ENCODE measurements at places on chromosomes 11 and 22.

GRCh38 chr11:47078751-47079521 lies 97.7 kb downstream of the ARFGAP2 start:
- no peak for DNase-seq

GRCh38 chr22:25953919-25954318 lies 211.9 kb downstream of the MYO18B start:
- no peak for DNase-seq

DNA sequence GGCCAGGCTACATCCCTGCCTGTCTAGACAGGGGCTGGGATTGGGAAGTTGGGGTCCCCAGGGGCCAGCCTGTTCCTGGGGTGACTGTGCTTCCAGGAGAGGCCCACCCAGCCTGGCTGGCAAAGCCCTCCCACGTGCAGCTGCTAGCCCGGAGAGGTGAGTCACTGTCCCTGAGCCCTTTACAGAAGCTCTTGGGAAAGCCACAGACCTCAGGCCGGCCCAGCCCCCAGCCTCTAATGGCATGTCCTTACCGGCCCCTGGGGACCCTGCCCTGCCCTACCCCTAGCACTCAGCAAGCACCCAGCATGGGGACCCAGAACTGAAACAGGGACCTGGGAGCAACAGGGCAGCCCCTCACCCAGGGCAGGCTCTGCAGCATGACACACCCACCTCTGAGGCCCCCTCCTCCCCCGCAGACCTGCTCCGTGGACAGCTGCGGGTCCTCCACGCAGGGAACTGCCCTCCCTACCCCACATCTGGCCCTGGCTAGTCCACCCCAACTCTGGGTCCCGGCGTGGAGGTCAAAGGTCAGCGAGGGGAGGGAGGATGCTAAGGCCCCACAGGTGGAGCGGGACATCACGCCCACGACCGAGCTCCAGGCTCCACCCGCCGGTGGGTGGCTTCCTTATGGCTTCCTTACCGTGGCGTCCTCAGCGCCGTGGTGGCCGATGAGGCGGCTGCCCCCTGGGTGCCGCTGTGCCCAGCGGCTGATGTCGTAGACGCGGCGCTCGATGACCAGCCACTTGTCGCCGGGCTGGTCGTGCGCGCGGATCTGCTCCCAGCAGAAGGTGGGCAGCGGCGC lies 615 bp downstream of the FADS3 start:
- DNase-seq, result no peak

- no peak for DNase-seq
These were observed 6.7 kb downstream of the LRFN4 start for GRCh38 chr11:66863428-66864125.

DNA sequence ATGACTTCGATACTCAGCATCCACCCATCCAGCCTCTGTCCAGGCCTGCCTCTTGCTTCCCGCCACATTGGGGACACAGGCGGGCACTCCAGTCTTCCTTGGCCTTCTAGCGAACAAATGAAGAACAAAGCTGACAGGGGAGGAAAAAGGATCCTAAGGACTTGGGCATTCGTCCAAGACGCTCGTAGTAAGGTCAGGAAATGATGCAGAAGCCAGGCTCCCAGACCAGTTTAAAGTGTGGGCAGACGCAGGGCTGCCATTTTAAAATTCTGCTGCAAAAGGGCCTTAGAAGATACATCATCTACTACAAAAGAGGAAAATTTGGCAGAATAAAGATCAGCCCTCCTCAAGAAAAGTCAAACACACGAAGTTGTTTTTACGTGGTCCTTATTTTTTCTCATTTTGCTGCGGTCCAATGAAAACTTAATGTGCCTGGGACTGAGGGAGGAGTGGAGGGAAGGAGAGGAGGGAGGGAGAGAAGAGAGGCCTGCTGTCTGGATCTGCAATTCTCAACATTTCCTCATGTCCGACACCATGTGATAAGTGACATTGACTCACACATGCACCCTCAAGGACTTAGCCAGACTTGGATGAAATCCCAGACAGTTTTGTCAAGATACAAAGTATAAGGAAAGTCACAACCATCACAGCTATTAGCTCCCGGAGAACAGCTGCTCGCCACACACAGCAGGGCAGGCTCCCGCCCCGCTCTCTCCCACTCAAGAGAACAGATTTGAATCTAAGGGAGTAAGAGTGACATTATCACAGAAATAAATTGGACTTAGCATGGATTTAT lies 5.7 kb downstream of the DNAL4 start:
- no peak for DNase-seq

DNA sequence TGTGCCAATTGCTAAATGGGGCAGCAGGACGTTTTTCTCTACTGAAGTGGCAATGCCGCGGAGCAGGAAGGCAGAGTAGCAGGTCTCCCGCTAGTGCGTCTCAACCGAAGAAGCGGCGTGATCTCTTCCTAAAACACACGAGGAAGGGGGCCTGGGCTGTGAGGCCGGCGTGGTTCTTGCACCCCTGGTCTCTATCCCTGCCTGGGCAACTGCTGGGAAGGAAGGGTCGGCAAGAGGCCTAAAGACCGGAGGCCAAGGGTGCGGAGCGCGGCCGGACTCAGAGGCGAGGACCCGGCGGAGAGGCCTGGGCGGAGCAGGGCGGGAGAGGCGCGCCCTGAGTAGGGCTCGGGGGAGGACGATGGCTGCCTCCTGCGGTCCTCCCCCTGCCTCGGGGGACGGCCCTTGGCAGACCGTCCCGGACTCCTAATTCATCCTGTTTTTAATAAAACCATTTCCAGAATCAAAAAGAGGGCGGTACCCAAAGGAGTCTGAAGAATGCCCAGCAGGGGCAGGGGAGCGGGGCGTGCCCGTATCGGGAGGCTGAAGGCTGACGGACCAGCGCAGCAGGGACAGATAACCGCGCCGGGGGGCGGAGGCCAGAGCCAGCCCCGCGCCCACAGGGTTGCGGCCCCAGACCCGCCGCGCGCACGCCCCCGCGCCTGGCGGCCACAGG lies 572 bp upstream of the APLP2 start:
- DNase-seq, result peak; percentile 51

DNA sequence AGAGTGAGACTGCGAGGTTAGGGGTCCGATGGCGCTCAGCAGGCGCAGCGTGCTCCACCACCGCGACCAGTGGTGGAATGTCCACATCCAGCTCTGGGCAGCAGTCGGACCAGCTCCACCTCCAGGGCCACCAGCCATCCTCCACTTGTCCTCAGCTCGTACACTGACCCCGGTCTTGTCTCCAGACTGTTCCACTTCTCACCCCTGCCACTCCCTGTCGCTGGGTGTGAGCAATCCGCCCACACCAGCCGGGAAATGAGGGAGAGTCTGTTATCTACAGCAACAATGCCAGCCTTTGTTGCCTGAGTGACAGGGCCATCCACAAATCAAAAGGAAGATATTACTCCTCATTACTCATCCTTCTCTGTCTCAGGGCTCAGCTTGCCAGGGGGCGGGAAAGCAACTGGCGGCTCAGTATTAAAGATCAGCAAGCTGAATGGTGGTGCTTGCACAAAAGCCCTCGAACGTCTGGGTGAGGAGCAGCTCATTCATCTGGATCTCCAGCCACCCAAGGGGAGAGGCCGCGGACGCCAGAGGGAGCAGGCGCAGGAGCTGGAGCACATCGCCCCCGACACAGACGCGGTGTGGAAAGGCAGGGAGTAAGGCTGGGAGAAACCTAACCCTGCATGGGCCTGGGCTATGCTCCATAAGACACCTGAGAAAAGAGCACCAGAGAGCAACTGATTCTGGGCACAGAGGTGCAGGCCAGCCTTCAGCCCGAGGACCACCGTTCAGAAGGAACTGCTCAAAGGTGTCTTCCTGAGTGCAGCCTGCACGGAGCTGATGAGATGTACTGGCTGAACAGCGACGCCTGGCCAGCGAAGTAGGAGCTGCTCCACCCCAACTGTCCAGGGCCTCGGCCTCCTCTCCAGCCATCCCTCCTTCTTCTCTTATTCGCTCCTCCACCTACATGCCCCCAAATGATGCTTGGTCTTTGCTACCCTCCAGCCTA lies 21.9 kb downstream of the IGSF9B start:
- DNase-seq, result no peak

DNA sequence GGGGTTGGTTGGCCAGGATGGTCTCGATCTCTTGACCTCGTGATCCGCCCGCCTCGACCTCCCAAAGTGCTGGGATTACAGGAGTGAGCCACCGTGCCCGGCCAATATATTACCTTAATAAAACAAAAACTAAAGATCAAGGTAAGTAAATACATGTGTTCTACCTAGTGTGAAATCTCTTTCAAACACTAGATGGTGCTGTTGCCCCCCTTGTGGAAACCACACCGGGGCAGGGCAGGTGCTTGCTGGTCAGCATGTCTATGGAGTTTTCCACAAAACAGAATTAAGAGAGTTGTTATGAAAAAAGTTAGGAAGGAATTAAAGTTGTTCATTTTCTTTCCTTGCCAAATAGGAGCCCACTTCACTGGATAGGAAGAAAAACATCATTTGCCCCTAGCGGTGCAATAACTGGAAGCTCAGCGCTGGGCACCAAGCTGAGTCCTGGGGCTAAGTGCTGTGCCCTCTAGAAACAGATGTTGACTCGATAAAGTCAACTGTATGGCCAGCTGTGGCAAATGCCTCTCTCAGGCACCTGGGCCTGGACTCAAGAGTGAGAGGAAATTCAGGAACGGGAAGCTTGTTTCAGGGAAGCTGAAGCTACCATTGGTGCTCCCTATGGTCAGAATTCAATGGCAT lies 6.3 kb upstream of the KCNJ5 start:
- peak; percentile 61 for DNase-seq

DNA sequence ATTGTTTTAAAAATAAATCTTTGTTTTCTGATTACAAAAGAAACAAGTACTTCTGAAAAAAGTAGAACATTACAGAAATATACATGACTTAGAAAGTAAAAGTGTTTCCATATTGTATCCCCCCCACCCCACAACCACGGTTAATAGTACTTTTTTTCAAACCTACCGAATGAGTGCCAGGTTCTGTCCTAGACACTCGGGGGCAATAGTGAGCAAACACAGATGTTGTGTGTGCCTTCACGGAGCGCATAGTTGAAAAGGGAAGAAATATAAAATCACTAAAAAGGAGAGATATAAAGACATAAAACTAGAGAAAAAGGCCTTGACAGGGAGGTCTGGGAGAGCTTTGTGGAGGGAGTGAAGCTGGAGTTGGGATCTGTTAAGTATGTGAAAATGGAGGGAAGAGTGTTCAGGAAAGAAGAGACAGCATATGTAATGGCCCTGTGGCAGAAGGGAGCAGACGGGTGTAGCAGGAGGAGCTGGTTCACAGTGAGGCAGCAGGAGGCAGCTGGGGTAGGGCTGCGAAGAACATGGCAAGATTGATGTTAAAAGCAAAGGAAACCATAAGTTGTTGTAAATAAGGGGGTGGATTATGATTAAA lies 42.1 kb upstream of the ALX4 start:
- DNase-seq, result no peak

- DNase-seq, result no peak
These were observed 81.5 kb downstream of the STK33 start for GRCh38 chr11:8512547-8512946.

DNA sequence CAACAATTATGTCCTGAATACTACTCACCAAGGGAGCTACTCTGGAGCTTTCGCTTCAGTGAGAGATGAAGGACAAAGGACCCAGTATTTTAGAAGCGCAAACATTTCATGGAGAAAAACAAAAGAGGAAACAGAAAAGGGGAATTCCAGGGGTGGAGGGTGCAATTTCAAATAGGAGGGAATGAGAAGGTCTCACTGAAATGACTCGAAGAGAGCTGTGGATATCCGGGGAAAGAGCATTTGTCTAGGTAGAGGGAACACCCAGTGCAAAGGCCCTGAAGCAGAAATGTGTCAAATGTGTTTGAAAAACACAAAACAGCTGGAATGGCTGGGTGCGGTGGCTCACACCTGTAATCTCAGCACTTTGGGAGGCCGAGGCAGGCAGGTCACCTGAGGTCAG lies 2.4 kb downstream of the RPS19BP1 start:
- DNase-seq, result no peak

DNA sequence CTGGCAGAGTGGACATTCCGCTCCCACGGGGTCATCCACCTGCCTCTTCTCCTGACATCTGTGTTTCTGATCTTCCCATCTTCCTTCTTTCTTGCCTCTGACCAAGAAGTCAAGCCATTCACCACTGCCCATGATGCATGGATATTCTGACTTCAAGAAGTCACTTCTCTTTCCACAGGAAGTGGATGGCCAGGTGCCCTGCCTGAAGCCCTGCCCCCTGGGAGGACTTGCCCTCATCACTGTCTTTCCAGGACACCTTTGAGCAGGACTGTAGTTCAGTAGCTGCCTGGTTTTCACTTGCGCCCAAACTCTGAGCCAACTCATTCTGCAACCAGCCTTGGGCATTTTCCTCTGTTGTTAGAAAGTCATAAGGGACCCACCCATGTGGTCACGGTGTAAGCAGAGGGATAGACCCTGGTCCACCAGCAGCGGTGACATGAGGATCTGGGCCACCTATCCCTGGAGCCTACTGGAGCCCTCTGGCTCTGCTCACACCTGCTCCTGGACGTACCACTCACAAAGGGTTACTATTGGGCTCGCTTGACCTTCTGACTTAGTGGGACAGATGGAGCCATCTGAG lies 6.9 kb downstream of the CYTH4 start:
- no peak for DNase-seq

- no peak for DNase-seq
These were observed 1451.2 kb downstream of the BRD1 start for GRCh38 chr22:48376428-48376827.

DNA sequence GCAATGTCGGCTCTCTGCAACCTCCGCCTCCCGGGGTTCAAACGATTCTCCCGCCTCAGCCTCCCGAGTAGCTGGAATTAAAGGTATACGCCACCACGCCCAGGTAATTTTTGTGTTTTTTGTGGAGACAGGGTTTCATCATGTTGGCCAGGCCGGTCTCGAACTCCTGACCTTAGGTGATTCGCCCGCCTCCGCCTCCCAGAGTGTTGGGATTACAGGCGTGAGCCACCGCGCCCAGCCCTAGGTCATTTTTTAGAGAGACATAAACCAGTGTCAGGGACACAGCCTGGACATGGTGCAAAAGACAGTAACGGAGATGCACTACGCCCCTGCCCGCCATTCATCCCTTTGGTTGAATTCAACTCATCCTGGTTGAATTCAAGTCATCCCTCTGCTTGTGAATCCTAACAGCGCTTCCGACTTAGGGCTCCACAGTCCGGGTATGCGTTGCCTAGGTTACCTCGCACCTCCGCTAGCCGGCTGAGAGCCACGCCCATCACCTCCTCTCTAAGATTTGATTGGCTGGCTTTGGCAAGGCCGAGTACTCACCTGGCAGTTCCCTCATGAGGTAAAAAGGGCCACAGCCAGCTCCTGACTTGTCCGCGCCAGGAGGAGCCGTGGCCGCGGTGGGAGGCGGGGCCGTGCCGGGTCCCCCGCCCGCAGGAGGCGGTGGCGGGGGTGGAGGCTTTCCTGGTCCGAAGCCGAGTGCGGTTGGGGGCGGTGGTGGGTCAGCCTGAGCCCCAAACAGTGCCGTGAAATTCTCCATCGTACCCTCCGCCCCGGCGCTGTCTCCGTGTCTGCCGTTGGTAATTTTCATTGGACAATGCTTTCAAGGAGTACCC lies at the start of gene MED19:
Gene MED19, minus strand, starts transcription at position 802 of the 842 bp plus-strand sequence. Its CDS starts 36 bp downstream, at position 766.
- peak; percentile 91 for DNase-seq

GRCh38 chr11:120122924-120123683 lies 14.8 kb downstream of the TRIM29 start:
- peak; percentile 34 for DNase-seq

DNA sequence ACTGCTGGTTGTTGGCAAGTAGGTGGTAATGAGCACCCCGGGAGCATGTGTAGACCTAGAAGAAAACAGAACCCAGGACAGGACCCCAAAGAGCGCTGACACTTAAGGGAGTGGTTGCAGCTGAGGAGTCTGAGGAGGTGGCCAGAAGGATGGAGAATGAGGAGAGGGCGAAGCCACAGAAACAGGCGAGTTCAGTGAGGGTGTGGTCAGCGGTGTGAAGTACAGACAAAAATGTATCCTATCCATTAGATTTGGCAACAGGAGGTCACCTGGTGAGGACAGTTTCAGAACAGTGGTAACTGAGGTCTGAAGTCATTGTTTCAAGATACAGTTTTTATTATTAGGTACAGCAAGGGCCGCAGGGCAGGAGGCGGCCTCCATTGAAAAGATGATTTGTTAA lies 8.6 kb upstream of the THY1 start:
- DNase-seq, result no peak
